ENCODE measurements at places on chromosomes 13 and 19.

DNA sequence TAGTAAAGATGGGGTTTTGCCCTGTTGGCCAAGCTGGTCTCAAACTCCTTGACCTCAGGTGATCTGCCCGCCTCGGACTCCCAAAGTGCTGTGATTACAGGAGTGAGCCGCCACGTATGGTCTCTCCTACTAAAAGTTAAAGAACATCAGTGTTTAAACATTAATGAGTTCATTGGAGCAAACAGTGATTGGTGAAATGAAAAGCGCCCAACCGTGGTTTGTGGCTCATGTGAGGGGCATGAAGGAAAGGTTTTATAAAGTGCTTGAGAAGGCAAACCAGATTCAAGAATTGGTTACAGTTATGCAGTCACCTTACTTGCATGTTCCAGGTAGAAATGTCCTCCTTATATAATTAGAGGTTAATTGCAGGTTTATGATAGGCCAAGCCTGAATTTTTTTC lies 109.5 kb downstream of the ZNF675 start:
- no peak for DNase-seq

DNA sequence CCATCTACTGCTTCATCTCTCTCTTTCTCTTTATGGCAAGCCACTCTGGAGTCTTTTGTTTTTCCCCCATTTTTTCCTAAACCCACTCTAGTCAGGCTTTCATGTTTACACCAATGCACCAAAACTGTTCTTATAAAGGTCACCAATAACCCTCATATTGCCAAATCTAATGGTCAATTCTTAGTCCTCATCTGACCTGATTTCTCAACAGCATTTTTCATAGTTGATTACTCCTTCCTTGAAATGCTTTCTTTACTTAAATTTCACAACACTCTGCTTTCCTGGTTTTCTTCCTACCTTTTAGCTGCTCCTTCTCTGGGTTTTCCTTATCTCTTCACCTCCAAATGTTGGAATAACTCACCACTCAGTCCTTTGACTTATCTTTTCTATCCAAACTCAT lies 47.9 kb downstream of the MICU2 start:
- DNase-seq: no peak

DNA sequence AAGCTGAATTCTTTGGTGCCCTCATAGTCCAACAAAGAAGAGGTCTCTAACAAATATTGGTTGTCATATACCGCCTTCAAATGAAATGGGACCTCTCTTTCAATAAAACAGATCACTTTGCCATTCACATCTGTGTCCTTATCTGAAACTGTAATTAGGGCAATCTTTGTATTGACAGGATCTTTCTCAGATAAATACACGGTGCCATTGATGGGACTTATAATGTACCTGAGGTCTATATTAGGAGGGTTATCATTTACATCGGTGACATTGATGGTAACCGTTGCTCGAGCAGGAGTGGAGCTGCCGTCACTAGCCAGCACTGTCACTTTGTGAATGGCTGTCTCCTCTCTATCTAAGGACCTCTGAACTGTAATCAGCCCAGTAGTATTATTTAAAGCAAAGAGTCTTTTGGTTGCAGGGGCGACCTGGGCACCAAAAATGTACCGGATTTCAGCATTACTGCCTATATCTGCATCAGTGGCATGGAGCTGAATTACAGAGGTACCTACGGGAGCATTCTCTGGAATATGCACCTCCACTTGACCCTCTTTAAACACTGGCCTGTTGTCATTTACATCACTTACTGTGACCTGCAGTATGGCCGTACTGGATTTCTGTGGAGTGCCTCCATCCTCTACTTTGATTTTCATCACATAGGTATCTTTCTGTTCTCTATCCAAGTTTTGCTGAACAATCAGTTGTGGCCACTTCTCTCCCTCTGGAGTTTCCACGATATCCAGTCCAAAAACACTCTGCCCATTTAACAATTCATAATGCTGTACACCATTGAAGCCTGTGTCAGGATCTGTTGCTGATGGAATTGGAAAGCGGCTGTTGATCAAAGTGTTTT lies 2.8 kb downstream of the PCDH9 start:
- DNase-seq: no peak

DNA sequence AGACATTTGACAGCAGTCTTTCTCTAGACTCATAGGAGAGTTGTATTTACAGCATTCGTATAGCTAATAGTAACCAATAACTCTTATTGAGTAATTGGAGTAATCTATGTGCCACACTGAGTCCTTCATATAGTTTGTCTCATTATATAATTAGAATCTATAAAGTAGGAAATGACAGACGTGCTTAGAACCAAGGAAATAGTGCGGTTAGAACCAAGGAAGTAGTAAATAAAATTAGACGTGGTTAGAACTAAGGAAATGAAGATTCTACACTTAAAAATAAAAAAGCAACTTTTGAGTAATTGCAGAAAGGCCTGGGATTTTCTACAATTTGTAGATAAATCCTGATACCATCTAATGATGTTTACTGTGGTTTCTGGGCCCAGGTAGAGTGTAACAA lies 107.8 kb upstream of the TNFSF11 start:
- no peak for DNase-seq

- no peak for DNase-seq
These were observed 30.0 kb downstream of the CEACAM1 start for GRCh38 chr19:42498169-42498757.

GRCh38 chr19:15210323-15210781 lies 9.6 kb upstream of the NOTCH3 start:
- DNase-seq: no peak

- no peak for DNase-seq
These were observed 25.9 kb downstream of the EFNA2 start for GRCh38 chr19:1311543-1312091.

DNA sequence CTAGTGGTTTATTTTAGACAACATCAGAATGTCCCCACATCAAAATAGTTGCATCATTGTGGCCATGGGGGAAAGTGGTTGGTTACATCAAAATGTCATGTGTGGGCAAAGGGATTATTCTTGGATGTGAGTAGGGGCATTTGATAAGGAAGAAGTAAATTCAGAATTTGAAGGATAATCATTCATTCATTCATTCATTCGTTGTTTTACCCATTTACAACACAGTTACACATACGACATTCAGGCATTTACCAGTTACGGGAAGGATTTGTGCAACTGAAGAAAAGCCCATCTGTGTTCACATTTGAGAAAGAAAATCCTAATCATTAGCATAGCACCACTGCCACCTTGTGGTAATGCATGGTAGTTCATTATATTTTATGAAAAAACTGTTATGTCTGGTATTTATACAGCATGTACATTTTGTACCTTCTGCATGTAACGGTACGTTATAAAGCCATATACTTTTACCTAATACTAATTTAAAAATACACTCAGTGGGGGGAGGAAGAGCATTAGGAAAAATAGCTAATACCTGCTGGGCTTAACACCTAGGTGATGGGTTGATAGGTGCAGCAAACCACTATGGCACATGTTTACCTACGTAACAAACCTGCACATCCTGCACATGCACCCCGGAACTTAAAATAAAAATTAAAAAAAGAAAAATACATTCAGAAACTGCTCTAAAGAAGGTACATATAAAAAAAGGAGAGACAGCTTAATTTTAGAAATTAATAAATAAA lies 62.1 kb downstream of the DGKH start:
- DNase-seq: no peak
